ENCODE measurements at places on chromosomes 13 and 19.
A peak's percentile ranks its signal among the peaks of the same experiment; 100 is the strongest.

DNA sequence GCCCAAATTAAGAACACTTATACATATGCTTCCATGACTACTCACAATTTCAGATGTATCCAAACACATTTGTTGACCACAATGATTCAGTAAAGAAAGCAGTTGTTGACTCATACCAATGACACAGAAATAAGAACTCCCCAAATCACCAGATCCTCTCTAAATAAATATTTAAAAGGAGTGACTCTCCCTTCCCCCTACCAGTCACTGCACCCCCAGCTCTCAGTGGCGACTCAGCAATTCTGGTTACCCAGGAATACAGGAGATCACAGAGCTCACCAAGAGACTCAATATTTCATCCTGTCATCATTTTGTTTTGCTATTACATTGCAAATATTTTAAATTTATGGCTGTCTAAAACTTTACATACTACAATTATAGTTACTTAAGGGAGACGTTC lies 131.5 kb downstream of the RGCC start:
- peak; percentile 88 for DNase-seq

DNA sequence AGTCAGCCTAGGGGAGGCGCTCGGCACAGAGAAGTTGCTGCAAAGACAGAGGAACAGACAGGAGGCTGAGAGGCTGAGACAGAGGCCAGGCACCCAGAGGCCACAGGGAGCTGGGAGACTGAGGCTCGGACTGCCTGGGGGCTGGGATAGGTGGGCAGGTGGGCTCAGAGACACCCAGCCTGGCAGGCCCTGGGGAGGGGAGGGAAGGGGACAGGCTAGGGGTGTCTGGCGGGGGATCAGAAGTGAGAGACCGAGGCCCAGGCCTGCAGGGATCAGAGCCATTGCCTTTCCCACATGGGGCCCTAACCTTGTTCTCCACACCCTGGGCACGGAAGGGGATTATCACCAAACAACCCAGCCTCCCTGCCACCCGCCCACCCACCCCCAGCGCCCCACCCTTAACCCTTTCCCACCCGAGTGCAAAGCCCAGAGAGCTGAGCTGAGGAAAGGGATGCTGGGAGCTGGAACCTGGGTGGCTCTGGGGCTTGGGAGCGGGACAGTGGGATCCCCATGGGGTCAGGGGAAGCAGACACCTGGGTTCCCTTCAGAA lies 1.3 kb downstream of the NTN5 start:
- DNase-seq = no peak

- no peak for DNase-seq
These were observed 41.0 kb upstream of the ZNF91 start for GRCh38 chr19:23436318-23436717.

DNA sequence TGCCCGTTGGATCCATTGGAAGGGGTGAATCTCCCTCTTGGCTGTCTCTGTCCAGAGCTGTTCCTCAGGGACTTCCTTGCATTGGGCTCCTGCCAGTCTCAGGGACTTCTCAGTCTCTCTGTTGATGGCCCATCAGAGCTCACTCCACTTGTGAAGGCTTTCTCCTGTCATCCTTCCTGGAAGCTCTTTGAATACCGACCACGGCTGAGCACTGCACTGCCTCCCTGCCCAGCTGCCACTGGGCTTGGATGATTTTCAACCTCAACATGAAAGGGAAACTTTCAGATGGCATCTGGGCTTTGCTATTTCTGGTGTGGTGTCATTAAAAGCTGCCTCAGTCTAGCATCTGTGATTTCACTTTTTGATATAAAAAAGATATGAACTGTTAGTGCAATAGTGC lies 66.1 kb upstream of the ANKRD10 start:
- no peak for DNase-seq

Data from epithelial cell of prostate (primary cell).